ENCODE measurements at places on chromosomes 13 and 19.

GRCh38 chr19:31282346-31282745 is 66.9 kb downstream of the TSHZ3 start:
- no peak for DNase-seq

DNA sequence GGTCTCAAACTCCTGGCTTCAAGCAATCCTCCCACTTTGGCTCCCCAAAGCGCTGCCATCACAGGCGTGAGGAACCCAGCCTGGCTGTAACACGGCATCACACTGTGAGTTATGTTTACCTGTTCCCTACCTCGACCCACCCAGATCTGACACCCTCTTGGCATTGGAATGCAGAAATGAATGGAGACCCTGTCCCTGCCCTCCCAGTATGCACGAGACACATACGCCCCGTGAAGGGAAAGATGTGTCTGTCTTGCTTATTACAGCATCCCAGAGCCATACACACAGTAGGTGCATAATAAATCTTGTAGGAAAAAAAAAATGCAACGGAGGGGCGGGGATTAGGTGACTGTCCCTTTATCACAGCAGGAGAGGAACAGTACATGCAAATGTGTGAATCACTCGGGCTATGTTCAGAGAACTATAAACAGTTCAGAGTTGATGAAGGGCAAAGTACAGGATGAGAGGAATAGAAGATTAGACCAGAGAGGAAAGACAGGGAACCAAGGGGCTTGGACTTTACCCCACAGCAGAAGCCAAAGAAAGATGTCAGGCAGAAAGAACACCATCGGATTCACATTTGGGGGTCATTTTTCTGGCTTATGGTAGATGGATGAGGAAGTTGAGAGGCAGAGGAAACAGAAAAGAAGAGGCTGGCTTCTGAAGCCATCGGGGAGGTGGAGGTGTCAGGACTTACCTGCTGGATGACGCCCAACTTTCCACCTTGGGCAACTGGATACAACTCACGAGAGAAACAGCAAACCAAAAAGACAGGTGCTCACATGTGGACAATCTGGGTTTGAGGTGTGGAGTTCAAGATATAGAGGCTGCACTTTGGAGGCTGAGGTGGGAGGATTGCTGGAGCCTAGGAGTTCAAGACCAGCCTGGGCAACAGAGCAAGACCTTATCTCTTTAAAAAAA is 94.3 kb downstream of the INSR start:
- no peak for DNase-seq

DNA sequence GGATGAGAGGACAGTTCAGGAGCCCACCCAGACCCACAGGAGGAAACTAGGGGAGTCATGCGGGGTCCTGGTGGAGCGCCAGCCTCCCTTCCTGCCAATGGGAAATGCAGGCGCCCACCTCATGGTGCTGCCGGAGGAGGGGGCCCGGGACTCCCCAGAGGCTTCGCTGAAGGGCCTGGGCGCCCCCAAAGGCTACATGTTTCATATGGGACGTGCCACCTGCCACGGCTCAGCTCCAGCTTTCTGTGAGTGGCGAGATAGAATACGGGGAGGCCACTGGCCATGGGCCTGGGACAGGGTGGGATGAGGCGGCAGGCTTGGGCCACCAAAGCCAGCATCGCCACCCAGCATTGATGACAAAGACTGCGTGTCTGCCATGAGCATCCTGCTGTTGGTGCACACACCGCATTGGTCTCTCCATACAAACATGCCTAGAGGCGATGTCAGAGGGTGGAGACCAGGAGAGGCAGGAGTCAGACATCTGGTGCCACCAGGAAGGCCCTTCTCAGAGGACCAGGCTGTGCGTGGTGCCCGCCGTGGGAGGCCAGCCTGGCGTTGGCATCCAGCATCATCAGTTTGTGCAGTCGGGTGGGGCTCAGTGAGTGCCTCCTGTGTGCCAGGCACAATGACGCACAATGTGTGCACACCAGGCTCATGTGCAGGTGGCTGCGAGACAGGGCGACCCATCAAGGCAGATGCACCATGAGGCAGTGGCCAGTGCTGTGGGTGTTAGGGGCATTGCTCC is 1.2 kb upstream of the F10 start:
- no peak for DNase-seq

- peak; percentile 30 for DNase-seq
Measured at GRCh38 chr13:20161275-20161950, 561 bp upstream of the GJA3 start.

DNA sequence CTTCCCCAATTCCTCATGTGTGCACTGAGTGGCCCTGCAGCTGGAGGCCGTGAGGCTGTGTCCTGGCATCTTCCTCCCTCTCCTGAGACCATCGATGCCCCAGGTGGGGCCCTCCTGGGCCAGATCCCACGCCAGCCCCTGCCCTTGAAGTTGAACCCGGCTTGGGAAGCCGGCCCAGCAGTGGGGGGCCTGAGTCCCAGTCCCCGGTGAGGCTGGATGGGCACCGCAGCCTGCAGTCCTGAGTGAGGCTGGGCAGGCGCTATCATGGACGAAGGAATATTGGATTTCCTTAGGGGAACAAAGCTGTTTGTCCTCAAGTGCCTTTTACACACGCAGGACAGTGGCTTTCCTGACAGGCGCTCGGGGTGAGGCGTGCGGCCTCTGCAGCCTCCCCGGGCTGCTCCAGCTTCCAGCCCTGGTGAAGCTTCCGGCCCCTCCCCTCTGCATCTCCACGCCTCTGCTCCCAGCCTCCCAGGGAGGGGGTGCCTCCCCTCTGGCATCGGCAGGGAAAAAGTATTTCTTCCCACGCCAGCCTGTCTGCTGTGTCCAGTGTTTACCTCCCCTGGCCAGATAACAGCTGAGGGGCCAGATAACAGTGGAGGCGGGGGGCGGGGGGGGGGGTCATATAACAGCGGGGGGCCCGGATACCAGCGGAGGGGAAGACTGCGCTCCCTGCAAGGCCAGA is 159.5 kb downstream of the KDM4B start:
- DNase-seq, result no peak

Measured in activated T-helper 1 cell treated with anti-CD3 and anti-CD28 coated beads, Interleukin-12 subunit alpha, Interleukin-12 subunit beta, Interleukin-2, Interleukin-4 antibody, amounts not matched to agents 30 ng/mL and 10 ng/mL and 1 ng/mL, durations not matched to agents 14 hours and 24 hours and 36 hours (primary cell).